ENCODE measurements at places on chromosomes 4 and X.

- no peak for DNase-seq
Observed at GRCh38 chr4:105246712-105247111, 100.0 kb downstream of the TET2 start.

GRCh38 chr4:41644288-41644914, 104.1 kb downstream of the PHOX2B start:
- peak; percentile 39 for DNase-seq

- no peak for DNase-seq
Observed at GRCh38 chr4:34362654-34363053, 1881.7 kb downstream of the ARAP2 start.

DNA sequence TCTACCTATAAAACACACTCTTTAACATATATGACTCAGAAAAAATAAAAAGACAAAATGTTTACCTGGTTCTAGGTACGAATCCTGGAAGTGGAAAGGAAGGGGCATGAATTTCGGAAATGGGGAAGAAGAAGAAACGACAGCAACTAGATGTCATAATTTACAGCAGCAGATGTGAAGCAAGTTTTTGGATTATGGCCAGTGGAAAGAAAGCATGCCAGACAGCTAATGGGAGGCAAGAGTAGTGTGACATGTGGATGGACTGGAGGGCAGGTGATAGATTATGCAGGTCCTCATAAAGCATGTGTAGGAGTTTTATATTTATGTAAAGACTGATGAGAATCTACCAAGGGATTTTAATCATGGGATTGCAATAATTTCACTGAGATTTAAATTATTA, 279.0 kb upstream of the TACR3 start:
- DNase-seq = no peak

DNA sequence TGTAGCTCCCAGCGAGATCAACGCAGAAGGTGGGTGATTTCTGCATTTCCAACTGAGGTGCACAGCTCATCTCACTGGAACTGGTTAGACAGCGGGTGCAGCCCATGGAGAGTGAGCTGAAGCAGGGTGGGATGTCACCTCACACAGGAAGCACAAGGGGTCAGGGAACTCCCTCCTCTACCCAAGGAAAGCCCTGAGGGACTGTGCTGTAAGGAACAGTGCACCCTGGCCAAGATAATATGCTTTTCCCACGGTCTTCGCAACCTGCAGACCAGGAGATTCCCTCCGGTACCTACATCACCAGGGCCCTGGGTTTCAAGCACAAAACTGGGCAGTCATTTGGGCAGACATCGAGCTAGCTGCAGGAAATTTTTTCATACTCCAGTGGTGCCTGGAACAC, 216.4 kb upstream of the TET2 start:
- no peak for DNase-seq

DNA sequence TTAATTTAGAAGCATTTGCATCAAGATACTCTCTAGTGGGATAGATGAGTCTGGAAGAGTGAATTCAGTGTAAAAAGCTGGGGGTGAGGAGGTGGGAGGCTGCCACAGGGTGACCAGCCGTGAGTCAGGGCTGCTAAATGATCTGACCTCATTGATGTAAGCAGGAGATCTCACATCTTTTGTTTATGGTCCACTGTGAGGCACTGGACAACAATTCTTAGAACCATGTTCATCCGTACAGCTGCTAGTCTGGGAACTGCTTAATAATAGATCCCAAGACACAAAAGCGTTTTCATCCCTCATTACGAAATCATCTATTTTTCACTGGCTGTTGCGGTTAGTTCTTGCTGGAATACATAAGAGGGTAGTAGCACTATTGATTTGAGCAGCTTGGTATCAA, 14.1 kb downstream of the KLF3 start:
- DNase-seq = no peak

GRCh38 chr4:104983615-104984179, 163.0 kb upstream of the TET2 start:
- no peak for DNase-seq

GRCh38 chr4:78609580-78609979, 58.0 kb downstream of the ANXA3 start:
- no peak for DNase-seq

- DNase-seq = peak; percentile 82
Observed at GRCh38 chr4:156946516-156947424, 24.8 kb downstream of the PDGFC start.

DNA sequence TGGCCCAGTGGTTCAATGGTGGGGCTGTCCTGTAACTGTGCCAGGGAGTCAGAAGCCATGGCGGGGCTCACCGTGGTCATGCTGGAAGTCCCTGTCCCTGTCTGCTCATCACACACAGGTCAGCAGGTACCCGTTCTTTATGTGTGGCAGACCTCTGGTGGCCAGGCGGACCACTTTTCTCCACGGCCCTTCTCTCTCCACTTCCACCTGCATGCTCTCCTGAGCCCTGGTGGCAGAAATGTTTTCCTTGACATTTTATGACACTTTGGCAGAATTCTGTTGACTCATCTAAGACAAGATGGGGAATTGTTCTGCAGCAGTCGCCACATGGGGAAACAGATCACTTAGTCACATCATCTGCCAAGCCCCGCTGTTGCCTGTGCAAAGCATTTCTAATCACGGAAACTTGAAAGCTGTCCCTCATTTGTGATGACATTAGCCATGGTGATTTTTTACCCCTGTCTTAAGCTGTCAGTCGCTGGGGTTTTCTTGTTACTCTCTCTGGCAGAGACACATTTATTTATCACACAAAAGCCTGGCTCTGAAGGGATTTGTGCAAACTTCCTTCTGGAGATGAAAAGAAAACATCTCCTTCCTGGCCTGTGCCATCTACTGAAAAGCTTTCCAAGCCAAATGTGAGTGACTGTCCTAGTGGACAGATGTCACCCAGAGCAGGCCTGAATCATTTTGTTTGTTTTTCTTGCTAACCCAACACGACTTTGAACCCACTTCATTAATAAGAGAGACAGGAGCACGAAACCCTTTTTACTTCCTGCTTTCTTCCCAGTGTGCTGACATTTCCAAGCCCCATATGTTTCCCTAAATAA, 38.8 kb upstream of the STIM2 start:
- peak; percentile 74 for DNase-seq

DNA sequence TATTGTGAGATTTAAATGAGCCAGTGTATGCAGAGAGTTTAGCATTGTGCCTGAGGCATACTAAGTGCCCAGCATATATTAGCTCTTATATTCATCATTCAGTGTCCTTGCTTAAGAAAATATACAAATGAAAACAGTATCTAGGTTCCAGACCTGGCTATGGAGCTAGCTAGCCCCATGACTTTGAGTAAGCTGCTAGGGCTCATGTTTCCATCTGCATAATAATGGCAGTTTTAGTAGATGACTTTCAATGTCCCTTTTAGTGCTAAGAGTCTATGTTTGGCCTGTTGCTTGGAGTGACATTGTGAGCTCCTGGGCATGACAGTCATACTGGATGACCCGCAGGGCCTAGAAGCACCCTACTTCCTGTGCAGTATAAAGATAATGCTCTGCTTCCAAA, 435.3 kb downstream of the ZIC3 start:
- no peak for DNase-seq

- DNase-seq = no peak
Observed at GRCh38 chr4:5416637-5417036, 291.7 kb downstream of the EVC2 start.

- no peak for DNase-seq
Observed at GRCh38 chrX:129600981-129601424, 53.8 kb downstream of the APLN start.

DNA sequence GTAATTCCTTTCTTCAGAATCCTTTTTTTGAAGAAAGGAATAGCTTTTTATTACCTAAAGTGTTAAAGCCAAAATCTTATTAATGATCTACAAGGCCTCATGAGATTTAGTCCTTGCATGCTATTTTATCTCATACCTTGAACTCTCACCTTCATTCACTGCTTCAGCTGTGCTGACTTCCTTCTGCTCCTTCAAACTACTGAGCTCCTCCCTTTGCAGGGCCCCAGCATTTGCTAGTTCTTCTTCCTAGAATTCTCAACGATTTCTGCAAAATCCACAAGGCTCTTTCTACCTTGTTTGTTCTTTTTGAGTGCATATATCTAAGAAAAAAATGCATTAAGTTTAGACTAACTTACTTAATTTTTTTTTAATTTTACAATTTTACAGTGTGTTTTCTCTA, 619.5 kb downstream of the EPHA5 start:
- no peak for DNase-seq

GRCh38 chr4:26520728-26521450, 30.6 kb upstream of the CCKAR start:
- no peak for DNase-seq

DNA sequence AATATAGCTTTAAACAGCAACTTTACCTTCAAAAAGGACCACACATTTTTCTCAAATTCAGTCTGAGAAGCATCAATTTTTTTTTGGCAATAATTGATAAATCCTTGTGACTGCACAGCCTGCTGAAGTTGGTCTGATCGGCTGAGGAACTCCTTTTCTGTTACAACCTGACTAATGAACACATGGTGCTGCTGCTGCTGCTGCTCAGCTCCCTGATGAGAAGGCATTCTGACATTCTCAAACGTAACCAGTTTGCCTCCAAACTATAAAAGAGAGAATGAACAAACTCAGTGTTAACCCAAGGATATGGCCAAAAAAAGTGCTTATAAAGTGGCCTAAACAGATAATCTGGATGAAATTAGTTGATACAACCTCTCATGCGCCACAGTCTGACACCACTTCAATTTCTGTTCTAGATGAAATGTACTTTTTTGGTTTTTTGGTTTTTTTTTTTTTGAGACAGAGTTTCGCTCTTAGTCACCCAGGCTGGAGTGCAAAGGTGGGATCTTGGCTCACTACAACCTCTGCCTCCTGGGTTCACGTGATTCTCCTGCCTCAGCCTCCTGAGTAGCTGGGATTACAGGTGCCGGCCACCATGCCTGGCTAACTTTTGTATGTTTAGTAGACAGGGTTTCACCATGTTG, 26.5 kb downstream of the SEC31A start:
- no peak for DNase-seq

DNA sequence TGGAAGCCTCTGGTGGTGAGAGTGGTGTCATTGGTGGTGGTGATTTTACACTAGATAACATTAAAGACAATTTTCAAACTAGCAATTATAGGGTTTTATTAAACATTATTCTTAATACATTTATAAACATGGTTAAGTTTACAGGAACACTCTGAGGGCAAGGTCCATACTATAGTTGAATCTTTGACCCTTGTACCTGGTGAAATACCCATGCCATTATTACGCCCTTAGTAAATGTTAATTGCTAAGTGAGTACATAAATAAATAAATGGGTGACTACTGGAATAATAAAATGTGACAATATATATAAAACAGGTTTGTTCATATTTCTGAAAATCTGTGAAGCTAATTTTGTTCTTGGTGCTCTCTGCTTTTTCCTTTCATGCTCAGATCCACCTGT, 13.6 kb upstream of the CLNK start:
- DNase-seq = no peak
